Activated T-cell treated with anti-CD3 and anti-CD28 coated beads for 1 hour (primary cell): ENCODE measurements at places on chromosomes 6 and 20.

DNA sequence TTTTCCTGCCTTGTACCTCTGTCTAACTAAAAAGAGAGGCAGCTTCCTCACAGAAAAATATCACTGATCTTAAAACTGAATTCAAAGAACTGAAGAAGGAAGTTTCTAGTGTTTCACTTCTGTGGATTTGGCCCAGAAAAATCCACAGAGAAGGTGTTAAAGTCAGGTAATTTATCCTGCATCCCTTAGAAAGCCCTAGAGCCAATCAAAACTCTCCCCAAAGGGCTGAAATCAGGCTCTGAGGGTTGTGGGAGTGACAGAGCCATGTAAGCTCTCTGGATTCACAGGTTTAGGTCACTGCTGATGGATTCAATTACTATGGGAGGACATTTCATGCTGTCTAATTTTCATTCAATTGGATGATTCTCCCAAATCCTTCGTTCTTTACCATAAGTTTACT lies 152.3 kb downstream of the OR2B2 start:
- no peak for DNase-seq

- no peak for DNase-seq
These were observed 153.3 kb upstream of the ARG1 start for GRCh38 chr6:131419702-131420101.

DNA sequence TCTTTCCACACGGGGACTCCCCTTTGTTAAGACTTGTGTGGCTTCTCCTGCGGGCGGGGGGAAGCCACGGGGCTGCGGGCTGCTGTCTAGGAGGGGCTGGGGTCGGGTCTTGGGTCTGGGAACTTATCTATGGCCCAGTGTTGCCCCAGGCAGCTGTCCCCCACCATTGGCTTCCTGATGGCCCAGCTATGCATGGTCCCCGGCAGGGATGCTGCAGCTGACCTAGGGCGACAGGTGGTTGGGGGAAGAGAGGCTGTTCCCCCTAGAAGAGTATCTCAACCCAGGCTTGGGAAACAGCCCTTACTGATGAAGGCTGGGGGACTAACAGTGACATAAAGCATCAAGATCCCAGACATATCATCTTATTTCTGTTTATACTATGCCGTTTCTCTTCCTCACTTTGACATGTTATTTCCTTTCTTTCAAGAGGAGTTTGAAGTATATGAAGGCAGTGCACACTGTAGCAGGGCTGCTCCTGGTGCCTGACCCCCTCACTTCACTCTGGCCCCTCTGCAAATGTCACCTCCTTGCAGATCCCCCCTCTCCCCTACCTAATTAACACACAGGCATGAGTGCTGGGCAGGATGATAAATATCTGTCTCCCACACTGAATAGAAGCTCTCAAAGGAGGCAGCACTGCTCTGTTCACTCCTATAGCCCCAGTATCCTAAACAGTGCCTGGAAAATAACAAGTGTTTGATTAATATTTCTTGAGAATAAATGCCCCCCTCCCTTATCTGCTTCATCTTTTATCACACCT lies 87.0 kb downstream of the HIVEP2 start:
- no peak for DNase-seq

- no peak for DNase-seq
These were observed 43.8 kb downstream of the ZBTB46 start for GRCh38 chr20:63787302-63787701.

GRCh38 chr20:34876406-34877282 lies at the start of gene ACSS2:
TSS of gene ACSS2 (plus strand) at chr20:34876612. CDS start at chr20:34876646, 34 bp downstream.
- DNase-seq = peak; percentile 97

- no peak for DNase-seq
These were observed 60.2 kb downstream of the PSMG4 start for GRCh38 chr6:3318821-3319540.

DNA sequence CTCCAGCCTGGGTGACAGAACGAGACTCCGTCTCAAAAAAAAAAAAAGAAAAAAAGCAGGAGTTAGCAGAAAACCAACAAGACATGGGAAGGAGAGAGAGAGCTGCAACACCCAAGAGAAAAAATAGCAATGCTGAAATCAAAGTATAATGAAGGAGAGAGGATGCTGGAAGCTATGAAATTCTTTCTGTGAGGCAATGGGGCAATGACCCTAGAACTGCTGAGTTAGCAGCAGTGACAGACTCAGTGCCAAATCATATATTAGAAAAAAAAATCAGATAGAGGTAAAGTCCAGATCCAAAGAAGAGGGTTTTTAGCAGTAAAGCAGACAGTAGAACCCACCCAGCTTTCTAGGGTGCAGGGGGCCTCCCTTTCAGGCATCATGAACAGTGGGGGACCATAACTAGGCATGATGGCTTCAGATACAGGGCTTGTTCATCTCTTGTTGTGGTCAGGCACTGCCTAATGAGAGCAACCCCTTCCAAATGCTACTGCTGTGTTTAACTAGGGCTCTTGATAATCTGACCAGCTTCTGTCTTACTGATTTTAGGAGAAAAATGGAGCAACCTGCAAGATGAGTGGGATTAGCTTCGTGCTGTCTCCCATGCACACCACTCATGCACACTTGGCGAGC lies 26.9 kb downstream of the SLC17A2 start:
- DNase-seq = no peak

- DNase-seq = no peak
These were observed 9.2 kb downstream of the PEDS1 start for GRCh38 chr20:50144362-50144761.

GRCh38 chr20:1567392-1568162 lies 10.1 kb upstream of the SIRPD start:
- no peak for DNase-seq

- DNase-seq = no peak
These were observed 488.4 kb downstream of the PREX1 start for GRCh38 chr20:48339190-48339985.

- DNase-seq = no peak
These were observed 462.9 kb downstream of the PREX1 start for GRCh38 chr20:48364688-48365421.

- DNase-seq = no peak
These were observed 21.2 kb downstream of the GNAS-AS1 start for GRCh38 chr20:58829531-58829941.

DNA sequence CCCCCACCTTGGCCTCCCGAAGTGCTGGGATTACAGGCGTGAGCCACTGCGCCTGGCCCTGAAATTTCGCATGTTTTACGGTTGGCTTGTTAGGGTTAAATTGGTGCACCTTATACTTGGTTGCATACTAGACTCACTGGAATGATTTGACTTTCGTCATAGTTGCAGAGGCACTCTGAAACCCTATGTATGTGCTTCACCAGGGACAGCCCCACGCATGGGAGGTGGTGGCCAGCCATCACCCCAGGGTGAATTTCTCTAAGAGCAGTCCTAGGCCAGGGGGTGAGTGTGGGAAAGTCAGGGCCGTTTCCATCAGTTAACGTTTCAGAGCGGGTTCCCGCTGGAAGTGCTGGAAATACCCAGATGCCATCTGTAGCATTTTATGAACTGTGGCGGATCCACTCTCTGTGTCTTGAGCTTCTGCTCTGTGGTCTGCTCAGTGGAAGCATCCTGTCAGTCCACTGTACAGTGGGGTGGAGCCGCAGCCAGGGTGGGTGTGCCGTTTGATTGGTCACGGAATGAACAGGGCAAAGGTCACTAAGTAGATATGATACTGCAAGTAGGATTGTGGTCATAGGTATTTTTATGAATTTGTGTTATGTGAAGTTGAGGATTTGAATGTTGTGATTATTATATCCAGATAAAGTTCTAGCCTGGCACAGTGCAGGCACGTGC lies 13.2 kb downstream of the DNAJC5 start:
- no peak for DNase-seq

DNA sequence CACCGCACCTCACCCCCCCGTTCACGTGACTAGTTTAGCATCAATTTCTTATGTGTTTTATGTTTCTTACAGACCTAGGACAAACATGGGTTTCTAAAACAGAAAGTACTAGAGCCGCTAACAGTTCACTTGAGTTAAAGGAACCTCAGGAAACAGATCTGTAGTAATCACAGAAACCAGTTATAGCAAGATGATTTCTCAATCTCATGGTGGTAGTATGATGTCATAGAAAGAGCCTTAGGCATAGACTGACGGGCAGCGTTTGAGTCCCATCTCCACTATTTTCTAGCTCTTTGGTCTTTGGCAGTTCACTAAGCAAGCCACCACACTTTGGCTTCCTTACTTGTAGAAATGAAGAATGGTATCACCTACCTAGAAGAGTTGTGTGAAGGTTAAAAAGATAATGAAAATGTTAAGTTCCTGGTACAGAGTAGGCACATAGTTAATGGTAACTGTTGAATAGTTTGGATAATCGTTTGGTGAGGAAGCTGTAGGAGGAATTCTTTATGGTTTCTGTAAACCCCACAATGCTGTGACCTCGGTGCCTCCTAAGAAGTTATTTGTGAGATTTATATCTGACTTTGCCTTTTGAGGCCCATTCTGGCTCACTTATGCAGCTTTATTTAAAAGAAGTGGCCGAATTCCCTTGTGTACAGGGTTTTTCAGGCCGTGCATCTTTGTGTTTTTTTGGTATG lies 21.3 kb downstream of the CTNNBL1 start:
- no peak for DNase-seq
